ENCODE measurements at places on chromosomes 7 and 10. TPM values are rescaled to one million over a fixed set of nuclear protein-coding genes. Genes with fewer than 3 reads are reported as not detected.

GRCh38 chr7:16644636-16645592 is 640 bp downstream of the ANKMY2 start:
- peak; percentile 64 for DNase-seq

NRAP gene
- not detected for total RNA-seq

TTYH3 gene
- 9.7 TPM for total RNA-seq

PRSS1 gene
- not detected for total RNA-seq

DNA sequence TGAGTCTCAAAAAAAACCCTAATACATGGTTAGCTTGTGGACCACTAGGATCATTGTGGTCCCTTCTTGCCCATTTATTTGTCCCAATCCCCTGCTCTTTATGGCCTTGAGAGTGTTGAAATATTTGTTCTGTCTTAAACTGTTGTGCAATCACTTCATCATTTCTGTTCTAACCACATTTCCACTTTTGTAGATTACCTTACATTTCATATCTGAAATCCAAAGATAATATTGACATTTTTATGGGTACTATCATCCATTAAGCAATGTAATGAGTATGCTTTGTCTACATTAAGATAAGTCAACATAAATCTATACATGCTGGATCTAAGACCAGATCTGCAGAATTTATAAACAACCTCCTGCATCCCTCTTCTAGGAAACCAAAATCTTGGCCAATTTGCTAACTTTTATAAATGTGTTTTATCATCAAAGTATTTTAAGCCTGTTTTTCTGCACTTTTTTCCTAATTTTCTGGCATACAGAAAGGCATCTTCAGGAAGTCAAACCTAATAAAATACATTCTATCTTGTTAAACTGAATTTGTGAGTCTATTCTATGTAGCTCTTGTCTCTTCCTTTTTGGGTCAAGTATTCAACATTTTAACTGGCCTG is 359.4 kb upstream of the CELF2 start:
- no peak for DNase-seq

- no peak for DNase-seq
Observed at GRCh38 chr7:86911659-86912058, 147.8 kb downstream of the ELAPOR2 start.

ANKRD2 gene
- total RNA-seq: not detected

DNA sequence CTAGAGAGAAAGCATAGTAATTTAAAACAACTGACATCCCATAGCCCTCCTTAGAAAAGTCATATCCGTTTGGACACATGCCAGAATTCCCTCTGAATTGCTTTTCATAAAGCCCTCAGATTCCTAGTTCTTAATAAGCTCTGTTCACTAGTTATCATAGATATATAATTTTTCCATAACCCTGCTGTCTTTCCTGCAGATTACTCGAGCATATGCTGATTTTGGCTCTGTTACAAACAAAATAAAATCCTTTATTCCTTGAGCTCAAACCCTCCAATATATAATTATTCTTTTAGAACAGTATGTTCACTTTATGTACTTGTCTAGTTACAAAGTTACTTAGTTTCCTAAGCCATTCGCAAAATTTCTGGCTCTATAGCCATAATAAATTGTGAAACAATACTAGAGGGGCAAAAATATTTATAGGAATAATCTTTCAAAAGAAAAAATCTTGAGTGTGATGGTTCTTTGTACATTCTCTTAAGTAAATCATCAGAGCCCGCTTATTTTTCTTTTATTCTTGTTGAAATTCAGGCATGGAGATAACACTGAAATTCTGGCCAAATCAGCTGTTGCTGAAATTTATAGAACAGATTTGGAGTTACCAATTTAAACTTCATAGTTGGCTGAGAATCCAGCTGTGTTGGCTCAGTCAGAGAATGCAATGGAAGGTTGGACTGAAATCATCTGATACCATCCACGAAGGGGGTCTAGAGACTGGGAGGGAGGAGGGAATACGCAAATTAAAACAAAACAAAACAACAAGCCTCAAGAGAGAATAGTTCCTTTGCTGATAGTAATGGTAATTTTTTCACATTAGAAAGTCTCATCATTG is 146.1 kb upstream of the TMEM196 start:
- DNase-seq: no peak

- no peak for DNase-seq
Observed at GRCh38 chr7:4566714-4567113, 115.4 kb upstream of the FOXK1 start.

NEURL1 gene
- total RNA-seq: 0.98 TPM

DNA sequence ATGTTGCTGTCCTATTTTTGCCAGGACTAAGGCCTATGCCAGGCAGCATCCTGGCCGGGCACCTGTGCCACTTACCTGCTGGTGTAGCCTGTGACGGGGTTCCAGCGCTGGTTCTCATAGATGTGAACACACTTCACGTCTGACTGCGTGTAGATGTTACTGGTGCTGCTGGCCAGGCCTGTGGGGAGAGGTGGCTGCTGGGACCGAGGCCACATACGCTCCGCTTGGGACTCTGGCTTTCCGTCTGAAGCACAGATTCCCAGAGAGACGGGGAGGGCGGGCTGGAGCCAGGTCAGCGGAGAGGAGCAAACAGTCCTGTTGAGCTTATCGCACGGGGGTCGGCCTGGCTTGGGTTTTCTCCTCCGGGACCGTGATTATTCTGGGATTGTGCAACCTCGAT is 16.7 kb downstream of the BHLHA15 start:
- no peak for DNase-seq

LAMTOR4 gene
- total RNA-seq: 167 TPM

EBLN1 gene
- total RNA-seq: not detected

GRCh38 chr7:121610243-121610642 is 214.1 kb upstream of the FAM3C start:
- DNase-seq: no peak

DNA sequence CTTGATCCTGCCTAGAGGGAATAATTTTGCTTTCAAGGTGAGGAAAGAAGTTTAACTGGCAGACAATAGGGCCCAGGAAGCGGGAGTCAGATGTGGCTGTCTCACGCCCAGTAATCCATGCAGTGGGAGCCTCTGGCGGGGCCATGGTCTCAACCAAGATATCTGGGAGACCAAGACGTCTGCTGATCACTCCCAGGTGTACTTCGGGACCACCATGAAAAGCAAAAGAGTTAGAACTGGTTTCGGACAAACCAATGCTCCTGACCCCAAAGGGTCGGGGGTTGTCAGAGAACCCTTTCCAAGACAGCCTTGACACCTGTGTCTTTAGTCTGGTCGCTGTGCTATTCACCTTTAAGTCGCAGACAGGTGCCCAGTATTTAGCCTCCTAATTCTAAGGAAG is 256.9 kb upstream of the MBL2 start:
- no peak for DNase-seq

MUC12 gene
- total RNA-seq: 0.50 TPM

EIF4EBP2 gene
- total RNA-seq: 52.6 TPM

- DNase-seq: no peak
Observed at GRCh38 chr7:51249187-51249945, 67.2 kb downstream of the COBL start.

ADAMTS14 gene
- not detected for total RNA-seq

TACR2 gene
- not detected for total RNA-seq

PLXDC2 gene
- not detected for total RNA-seq

GRCh38 chr10:122461729-122462532 is 578 bp downstream of the HTRA1 start:
- no peak for DNase-seq

DNA sequence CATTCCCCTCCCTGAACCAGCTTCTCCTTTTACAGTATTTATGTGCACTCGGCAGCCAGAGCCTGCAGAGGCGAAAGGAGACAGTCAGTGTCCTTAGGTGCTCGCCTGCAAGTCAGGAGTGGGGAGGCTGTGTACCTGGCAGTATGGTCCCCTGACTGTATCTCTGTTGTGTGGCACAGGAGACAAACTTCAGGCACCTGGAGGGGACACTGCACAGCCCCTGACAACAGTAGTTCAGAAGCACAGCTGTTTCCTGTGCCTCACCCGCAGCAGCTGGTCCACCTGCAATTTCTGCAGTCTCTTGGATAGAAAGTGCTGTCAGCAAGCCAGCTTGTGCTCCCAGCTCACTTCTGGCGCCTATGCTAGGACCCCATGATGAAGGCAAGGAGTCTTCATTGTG is 73.4 kb upstream of the LAMB4 start:
- DNase-seq: no peak

DNA sequence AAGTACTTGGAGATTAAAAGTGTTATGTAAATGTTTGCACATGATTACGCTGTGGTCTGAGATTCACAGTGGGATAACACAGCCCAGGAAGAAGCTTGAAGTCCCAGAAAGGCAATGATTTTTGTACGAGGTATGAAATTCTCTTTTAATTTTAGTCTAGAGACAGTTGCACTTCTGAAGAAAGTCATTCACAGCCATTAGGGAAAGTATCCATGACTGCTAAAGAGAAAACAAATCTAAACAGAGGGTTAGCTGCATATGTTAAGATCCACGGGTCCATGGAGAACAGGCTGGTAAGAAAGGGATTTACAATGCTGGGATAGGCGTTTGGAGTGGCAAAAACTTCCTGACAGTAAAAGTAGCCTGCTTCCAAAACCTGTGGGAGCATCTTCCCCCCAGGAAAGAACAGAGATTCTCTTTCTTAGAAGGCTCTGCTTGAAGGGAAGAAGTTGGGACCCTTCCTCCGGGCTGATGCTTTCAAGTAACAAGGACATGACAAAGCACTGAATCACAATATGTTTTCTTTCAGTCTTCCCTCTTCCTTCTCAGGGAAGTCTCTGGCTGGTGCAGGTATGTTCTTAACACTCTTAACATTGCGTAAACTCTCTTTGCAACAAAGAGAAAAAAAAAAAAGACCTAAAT is 220.8 kb upstream of the CELF2 start:
- no peak for DNase-seq

DNA sequence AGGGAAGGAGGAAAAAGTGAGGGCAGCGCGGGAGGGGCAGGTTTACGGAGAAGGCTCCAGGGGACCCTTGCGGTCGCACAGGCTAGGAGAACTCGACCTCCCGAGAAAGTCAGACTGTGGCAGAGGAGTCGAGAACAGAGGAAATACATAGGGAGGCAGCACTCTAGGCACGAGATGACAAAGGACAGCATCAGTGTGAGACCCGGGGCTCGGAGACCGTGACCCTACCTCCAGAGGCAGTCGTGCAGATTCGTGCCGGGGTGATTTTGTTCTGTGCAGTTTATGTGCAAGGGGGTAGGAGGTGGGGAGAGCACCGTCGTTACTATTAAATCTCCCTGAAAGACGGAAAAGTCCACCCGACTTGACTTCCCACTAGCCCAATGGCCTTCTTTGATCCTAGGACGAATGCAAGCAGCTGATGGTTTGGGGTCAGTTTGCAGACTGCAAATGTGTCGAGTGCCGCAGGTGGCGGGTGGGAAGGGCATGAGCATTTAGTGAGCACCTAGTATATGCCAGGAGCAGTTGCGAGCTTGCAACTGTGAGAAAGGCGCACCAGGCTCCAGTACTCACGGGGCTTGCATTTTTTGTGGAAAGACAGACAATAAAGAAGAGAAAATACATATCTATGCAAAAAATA is 674 bp upstream of the OSBPL3 start:
- DNase-seq: peak; percentile 57

DNA sequence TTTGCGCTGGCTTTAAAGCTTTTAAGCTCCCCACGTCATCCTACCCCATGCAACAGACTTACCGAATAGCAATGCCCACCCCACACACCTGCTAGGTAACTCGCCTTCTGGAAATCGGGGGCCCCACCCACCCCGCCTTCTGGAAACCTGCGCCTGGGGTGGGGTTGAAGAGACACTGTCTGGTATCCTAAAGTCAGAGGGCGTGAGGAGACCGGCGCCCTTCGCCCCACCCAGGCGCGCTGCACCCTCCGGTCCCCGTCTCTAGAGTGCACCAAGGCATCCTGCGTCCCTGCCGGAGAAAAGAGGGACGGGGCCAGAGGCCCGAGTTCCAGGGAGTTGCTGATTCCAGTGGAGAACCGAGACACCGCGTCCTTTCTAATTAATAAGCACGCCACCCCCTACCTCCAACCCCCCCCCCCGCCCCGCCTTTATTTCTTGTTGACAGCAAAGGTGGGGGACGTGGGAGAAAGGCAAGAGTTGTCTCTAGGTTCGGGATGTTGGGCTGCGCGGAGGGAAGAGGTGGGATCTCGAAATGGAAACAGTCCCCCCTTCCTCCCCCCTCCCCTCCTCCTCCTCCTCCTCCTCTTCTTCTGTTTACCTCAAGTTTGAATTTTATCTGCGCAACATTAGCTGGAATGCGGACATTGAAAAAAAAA is 220.9 kb upstream of the MKLN1 start:
- peak; percentile 56 for DNase-seq

DNA sequence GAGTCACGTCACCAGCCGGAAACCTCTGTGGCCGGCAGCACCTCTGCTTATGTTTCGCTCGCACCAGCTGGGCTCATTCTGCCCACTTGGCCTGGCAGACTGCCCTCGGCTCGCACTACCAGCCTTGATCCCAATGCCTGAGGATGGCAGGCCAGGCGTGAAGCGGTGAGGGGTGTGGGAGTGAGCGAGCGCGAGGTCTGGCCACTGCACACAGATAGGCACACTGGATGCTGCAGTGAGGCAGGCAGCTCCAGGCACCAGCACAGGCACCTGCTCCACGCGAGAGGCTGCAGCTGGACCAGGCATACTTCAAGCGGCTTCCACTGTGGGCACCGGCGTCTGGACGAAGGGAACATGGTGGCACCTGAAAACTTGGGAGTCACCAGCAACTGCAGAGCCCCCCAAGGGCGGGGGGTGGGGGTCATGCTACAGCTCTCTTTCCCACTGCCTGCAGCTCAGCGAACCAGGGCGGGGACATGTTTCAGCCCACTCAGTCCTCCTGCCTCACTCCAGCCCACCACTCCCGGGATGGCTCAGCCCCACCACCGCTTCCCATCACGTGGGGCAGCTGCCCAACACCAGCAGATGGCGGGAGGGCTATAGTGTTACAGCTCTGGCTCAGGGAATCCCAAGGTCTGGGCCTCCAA is 5.4 kb upstream of the DMTF1 start:
- DNase-seq: no peak

- DNase-seq: no peak
Observed at GRCh38 chr7:79008786-79009185, 444.7 kb downstream of the MAGI2 start.

DNA sequence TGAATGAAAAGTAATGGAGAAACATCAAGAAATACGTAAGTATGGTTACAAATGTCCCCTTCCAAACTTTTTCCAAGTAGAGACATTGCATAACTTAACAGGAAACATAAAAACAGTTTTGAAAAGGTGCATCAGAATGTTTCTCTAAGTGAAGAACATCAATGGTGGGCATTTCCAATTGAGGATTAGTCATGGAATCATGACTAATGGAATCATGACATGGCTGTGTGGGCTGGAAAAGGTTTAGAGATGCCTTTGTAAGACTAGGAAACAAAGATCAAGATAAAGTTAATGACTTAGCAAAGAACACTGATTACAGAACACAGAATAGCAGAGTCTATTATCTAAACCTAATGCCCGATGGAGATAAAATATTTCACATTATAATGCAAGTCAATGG is 272.0 kb downstream of the HPSE2 start:
- no peak for DNase-seq

GPR26 gene
- not detected for total RNA-seq

GRCh38 chr10:70894416-70894815 is 6.1 kb upstream of the PCBD1 start:
- DNase-seq: no peak

CD36 gene
- total RNA-seq: not detected

DNA sequence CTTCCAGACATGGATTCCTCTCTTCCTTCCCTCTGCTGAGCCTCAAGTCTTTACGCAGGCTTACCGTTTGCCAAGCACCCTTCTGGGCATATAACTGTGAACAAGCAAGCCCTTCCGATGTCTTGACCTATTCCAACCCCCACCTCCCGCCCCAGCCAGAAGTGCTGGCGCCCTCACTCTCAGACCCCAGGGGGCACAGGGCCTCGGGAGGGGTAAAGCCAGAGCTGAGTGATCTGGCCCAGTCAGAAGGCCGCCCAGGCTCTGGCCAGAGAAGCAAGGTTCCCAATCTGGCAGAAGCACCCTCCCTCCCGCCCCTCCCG is 1.2 kb downstream of the PRRT4 start:
- DNase-seq: no peak

All from activated CD4-positive, alpha-beta memory T cell treated with anti-CD3 and anti-CD28 coated beads, Interleukin-2, amount 10 ng/mL, durations not matched to agents 7 days and 5 days (primary cell).